ENCODE measurements at places on chromosomes 5 and 9.

DNA sequence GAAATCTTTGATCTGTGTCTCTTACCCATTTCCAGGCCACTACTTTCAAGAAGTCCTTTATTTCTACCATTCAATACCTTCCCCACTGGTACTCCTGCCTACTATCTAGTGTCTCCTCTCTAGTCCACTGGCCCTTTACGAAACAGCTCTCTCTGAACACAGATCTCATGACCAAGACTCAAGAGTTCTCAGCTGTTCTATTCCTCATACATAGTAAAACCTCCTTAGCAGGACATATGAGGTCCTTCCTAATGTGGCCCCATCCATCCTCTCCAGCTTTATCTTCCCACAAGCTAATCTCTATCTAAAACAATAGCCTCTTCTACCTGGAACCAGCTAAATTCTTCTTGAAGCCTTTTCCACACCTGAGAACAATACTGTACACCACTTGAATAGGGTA lies 2.6 kb downstream of the TEX10 start:
- no peak for DNase-seq

DNA sequence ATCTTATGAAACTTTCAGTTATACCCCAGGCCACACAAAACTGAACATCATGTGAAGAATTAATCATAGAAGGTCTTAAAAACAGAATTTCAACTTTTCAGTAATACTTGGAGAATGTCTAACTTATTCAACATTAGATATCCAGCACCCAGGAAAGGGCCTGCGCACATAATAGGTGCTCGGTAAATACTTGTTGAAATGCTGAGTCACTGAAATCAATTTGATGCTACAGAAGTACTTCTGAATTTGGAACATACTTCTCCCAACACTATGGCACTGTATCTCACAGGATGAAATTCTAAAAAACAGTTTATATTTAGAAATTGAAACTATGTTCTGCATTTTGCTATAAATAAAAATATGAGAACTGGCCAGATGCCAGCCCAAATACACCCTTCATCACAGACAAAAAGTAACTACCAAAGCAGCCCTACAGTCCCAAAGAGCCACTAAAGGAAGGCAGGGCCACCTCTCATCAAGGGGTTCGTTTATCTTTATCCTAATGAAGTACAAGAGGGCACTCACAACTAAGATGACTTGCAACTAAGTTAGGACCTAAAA lies 26.5 kb downstream of the MRPS27 start:
- no peak for DNase-seq

DNA sequence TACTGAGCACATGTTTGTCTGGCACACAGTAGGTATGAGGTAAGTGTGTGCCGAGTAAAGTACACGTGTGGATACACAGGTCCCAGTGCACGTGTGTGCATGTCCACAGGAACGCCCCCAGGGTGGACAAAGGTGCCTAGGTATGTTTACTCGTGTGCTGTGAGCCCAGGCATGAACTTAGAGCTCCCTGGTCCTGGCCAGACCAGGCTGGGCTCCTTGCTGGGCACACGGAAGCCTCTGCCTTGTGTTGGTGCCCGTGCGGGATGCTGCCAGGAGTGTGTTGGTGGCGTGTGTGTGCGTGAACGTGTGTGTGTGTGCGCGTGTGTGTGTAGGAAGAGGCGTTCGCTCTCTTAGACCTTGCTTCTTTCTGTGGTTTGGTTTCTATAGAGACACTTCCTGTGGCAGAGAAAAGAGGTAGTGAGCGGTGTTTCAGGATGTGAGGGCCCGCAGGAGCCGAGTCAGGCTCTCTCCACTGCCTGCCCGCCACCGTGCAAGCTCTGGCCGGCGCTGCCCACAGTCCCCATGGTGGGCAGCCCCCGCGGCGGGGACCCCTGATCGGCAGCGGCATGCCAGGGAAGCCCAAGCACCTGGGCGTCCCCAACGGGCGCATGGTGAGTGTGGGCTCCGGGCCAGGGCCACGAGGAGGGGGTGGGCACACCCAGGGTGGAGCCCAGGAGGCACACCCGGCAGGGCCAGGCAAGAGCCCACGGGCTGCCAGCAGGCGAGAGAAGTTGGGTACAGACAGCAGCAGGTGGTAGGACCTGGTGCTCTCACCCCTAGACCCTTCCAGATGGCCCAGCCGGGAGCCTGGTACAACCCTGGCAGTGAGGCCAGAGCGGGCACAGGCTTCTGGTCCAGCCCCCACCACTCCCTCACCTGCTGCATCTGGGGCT lies at the start of gene RGS14:
RGS14 (plus strand) TSS at position 466 of the 893 bp plus-strand sequence; CDS start at position 567, 101 bp downstream.
- DNase-seq, result peak; percentile 63

DNA sequence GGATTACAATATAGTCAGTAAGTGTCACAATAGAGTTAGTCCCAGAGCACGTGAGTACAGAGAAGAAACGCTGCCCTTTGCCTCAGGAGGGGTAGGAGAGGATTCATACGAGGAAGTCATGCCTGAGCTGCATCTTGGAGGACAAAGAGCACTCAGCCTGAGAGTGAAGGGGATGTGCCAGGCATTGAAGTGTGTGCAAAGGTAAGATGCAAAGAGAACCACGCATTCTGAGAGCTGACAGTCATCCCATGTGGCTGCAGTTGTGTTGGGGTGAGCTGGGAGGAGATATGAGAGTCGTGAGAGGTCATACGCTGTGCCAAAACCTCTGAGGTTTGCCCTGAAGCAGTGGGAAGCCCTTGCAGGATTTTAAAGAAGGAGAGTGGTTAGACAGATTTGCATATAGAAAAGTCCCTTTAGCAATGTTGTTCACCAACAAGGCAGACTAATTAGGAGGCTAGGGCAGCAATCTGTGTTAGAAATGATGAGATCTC lies 97.5 kb downstream of the PIP5K1B start:
- peak; percentile 18 for DNase-seq

DNA sequence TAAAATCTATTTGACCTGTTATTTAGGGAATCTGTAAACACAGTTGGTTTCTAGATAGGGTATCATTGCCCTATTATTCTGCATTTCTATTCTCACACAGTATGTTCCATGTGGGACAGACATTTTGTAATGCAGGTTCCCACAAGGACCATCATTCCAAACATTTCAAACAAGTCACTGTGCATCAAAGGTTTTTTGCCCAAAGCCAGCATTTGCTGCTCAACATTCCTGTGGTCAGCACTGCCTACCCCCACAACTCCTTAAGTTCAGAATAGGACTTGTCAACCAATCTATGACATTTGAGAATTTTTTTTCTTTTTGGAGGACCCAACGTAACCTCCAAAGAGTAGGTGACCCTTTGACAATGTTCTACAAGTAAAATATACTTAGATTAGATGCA lies 95.7 kb downstream of the LPAR1 start:
- DNase-seq, result no peak

DNA sequence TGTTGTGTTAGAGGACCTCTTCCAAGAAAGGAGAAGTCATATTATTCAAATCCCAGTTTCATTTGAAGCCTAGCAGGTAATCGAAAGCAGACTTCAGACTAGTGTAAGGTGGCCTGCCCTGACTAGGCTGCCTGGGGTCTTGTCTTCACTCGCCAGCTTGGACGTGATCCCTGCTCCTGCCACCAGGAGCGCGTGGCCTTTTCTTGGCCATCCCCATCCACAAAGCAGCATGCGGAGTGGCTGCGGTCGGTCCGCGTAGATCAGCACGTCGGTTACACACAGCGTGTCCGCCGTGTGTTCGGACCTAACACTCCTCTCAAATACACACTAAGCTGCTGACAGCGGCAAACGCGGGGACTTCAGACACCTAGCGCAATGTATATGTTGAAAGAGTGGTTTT lies 37.3 kb downstream of the CFAP77 start:
- DNase-seq, result no peak

- DNase-seq, result no peak
Measured at GRCh38 chr9:34685591-34685990, 5.5 kb downstream of the CCL19 start.

DNA sequence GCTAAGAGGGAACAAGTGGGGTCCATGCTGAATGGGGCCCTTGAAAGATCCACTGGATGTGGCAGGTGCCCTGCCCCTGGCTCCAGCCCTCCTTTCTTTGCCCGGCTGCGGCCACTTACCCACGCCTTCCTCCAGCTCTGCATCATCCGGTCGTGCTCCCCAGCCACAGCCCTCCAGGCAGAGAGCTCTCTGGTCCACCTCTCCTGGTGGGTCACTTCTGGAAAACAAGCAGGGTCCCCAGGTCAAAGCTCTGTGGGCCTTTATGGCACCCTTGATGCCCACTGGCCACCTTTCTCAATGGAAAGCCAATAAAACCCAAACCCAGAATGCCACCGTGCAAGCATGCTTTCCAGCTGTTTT lies 45.0 kb downstream of the SECISBP2 start:
- no peak for DNase-seq

DNA sequence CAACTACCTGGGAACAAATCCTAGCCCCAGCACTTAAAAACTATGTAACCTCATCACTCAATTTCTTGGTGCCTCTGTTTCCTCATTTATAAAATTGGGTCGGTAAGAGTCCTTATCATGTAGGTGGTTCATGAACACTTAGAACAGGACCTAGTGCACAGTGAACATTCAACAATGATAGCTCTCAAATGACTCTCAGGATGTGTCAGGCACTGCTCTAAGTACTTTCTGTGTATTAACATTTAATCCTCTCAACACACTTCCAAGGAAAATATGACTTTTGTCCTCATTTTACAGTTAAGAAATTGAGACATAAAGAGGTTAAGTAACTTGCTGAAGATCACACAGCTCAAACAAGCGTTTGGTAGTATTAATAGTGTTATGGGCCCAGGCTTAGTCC lies 202.1 kb upstream of the KLF4 start:
- DNase-seq, result no peak

- DNase-seq, result no peak
Measured at GRCh38 chr5:141001844-141002604, 35.7 kb downstream of the PCDHAC2 start.

All from activated naive CD8-positive, alpha-beta T cell treated with anti-CD3 and anti-CD28 coated beads, Interleukin-2, amount 50 U/mL, for 24 hours (primary cell).